ENCODE measurements at places on chromosomes 11 and 22. TPM values are rescaled to one million over a fixed set of nuclear protein-coding genes. Genes with fewer than 3 reads are reported as not detected.

P2RX6 gene
- 2.3 TPM for total RNA-seq

SCGB1A1 gene
- not detected for total RNA-seq

SLC22A25 gene
- total RNA-seq, result not detected

OR5P2 gene
- 0.18 TPM for total RNA-seq

SHANK3 gene
- total RNA-seq, result 23.5 TPM

FXYD6 gene
- total RNA-seq, result 54.7 TPM

PLAAT4 gene
- total RNA-seq, result 19.0 TPM

UCP2 gene
- total RNA-seq, result 58.6 TPM

BTG4 gene
- not detected for total RNA-seq

HSPB2 gene
- 3.2 TPM for total RNA-seq

GLYATL2 gene
- 0.82 TPM for total RNA-seq

OR6T1 gene
- not detected for total RNA-seq

CARD18 gene
- total RNA-seq, result not detected

TMEM151A gene
- total RNA-seq, result not detected

NCF4 gene
- 13.8 TPM for total RNA-seq

MRTFA gene
- total RNA-seq, result 60.8 TPM

SART1 gene
- 60.9 TPM for total RNA-seq

KRTAP5-1 gene
- not detected for total RNA-seq

LIF gene
- total RNA-seq, result 2.7 TPM

Measured in metanephros (tissue), 2 donors.